ENCODE measurements at places on chromosomes 4 and X. TPM values are rescaled to one million over a fixed set of nuclear protein-coding genes. Genes with fewer than 3 reads are reported as not detected.

SOX3 gene
- not detected for total RNA-seq

- no peaks in the 10 kb centered on the region for H3K27me3 ChIP-seq
- H3K36me3 ChIP-seq: no peaks in the 10 kb centered on the region
- peak overlapping the region; percentile 47 for H3K27ac ChIP-seq
- DNase-seq: peak; percentile 82
Measured at GRCh38 chrX:1453951-1454785, 1.5 kb upstream of the ASMTL start.

- H3K36me3 ChIP-seq: no peaks in the 10 kb centered on the region
- no peak overlapping the region for H3K27ac ChIP-seq
- H3K27me3 ChIP-seq: no peaks in the 10 kb centered on the region
- no peak for DNase-seq
Measured at GRCh38 chr4:11421116-11421515, 7.6 kb downstream of the HS3ST1 start.

GRCh38 chr4:37652747-37653527, 33.2 kb downstream of the RELL1 start:
- H3K4me3 ChIP-seq: no peak overlapping the region
- no peak for DNase-seq
- H3K27ac ChIP-seq: no peak overlapping the region
- H3K27me3 ChIP-seq: no peaks in the 10 kb centered on the region
- H3K36me3 ChIP-seq: peaks cover 4% of the 10 kb centered on the region

DNA sequence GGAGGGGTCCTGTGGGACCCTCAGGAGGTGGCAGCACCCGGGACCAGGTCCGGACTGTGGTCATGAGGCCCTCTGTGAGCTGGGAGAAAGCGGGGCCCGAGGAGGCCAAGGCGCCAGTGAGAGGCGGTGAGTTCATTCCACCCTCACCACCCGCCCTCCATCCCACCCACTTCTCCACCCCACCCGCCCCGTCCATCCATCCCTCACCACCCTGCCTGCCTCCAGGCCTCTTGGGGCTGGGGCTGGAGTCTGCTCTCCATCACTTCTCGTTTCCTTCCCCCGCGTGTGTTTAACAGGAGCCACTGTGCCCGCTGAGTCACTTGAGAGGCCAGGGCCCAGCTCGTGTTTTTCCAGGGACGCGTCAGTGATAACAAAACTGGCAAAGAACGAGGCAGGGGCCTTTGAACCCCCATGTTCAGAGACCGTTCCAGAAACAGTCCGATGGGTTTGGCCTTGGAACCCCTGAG, 6.2 kb downstream of the SH3TC1 start:
- no peak overlapping the region for H3K27ac ChIP-seq
- DNase-seq: no peak
- H3K36me3 ChIP-seq: no peaks in the 10 kb centered on the region
- no peaks in the 10 kb centered on the region for H3K27me3 ChIP-seq
- H3K4me3 ChIP-seq: no peak overlapping the region
- no peaks in the 10 kb centered on the region for H3K4me1 ChIP-seq

DNA sequence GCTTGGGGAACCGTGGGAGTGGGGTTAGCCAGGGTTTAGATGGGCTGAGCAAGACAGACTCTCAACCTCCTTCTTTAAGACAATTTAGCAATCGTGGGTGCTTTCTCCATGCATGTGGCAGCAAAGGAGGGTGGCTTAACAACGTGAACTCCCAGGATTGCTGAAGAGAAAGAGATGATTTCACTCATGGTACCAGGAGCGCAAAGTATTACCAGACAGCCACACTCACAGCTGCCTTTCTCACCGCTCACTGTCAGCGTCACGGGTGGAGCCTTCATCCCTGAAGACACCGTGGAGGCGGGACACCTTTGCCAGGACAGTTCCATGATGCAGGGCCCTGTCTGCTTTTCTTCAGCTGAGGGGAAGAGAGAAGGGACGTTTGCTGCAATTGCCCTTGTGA, 212.5 kb upstream of the PSAPL1 start:
- no peak overlapping the region for H3K4me3 ChIP-seq
- peaks cover under 1% of the 10 kb centered on the region for H3K4me1 ChIP-seq
- no peak overlapping the region for H3K27ac ChIP-seq
- H3K36me3 ChIP-seq: no peaks in the 10 kb centered on the region

TKTL1 gene
- total RNA-seq: 0.18 TPM

DNA sequence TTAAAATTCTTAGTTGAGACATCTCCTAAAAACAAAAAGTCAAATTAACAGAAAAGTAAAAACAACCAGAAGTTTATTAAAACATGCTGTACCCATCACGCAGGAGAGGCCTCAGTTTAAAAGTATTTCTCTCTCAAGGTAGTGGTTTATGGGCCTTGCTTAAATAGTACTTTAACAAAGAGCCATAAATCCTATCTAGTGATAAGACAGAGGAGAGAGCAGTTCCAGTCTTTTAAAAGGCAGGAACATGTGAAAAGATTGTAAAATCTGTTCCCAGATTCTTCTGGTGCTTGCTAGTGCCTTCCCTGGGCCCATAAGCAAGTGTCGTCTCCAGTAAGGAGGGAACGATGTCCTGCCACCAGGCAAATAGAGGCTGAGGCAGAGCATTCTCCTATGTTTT, 476.3 kb upstream of the ADGRL3 start:
- H3K4me1 ChIP-seq: no peaks in the 10 kb centered on the region
- H3K36me3 ChIP-seq: no peaks in the 10 kb centered on the region
- DNase-seq: no peak
- no peak overlapping the region for H3K27ac ChIP-seq
- no peak overlapping the region for H3K4me3 ChIP-seq

DNA sequence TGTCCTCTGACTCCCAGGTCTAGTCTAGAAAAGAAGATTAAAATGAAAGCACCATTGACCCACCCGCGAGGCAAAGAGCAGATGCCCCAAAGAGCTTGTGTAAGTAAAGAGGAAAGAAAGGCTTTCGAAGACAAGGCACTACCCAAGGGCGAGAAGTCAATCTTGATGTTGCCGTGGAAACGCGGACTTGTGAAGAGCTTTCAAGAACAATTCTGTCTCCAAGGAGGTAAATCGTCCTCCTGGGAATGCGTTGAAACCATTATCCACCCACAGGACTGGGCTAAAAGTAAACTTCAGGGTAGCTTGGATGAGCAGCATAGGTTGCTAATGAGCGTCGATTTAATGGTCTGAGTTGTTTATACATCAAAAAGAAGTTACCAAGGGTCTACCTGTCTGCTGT, 189.3 kb downstream of the DHRSX start:
- H3K4me3 ChIP-seq: no peak overlapping the region
- peak; percentile 24 for DNase-seq
- no peaks in the 10 kb centered on the region for H3K4me1 ChIP-seq

- no peak overlapping the region for H3K27ac ChIP-seq
- DNase-seq: no peak
- no peaks in the 10 kb centered on the region for H3K27me3 ChIP-seq
- H3K4me1 ChIP-seq: no peaks in the 10 kb centered on the region
Measured at GRCh38 chr4:133938061-133938460, 263.5 kb downstream of the PABPC4L start.

CXCL8 gene
- total RNA-seq: 100 TPM

GRCh38 chr4:10671366-10671765, 13.2 kb downstream of the CLNK start:
- no peak overlapping the region for H3K4me3 ChIP-seq
- H3K27ac ChIP-seq: no peak overlapping the region
- no peaks in the 10 kb centered on the region for H3K4me1 ChIP-seq

DUSP9 gene
- 0.55 TPM for total RNA-seq

DNA sequence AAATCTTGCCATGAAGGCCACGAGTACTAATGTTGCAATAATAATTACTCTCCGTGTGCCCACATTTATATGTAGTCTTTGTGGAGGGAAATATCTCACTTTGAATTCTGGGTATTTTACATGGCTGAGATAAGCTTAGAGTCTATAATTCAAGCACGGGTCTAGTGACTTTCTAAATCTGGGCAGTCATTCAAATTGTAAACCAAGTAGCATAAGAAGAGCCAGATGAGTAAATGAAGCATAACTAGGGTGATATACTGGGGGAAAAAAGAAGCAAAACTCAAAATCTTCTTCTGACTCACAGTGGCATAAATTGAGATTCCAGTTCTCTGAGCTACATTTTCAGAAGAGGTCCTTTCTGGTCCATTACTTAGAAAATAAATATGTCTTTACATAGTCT, 53.0 kb downstream of the MAPK10 start:
- no peak overlapping the region for H3K4me3 ChIP-seq
- DNase-seq: peak; percentile 65

All from lung (tissue), 17 donors.